Activated naive CD4-positive, alpha-beta T cell treated with anti-CD3 and anti-CD28 coated beads, Interleukin-2, amount 50 U/mL, for 16 hours (primary cell): ENCODE measurements at places on chromosomes 13 and 19.
A peak's percentile ranks its signal among the peaks of the same experiment; 100 is the strongest.

DNA sequence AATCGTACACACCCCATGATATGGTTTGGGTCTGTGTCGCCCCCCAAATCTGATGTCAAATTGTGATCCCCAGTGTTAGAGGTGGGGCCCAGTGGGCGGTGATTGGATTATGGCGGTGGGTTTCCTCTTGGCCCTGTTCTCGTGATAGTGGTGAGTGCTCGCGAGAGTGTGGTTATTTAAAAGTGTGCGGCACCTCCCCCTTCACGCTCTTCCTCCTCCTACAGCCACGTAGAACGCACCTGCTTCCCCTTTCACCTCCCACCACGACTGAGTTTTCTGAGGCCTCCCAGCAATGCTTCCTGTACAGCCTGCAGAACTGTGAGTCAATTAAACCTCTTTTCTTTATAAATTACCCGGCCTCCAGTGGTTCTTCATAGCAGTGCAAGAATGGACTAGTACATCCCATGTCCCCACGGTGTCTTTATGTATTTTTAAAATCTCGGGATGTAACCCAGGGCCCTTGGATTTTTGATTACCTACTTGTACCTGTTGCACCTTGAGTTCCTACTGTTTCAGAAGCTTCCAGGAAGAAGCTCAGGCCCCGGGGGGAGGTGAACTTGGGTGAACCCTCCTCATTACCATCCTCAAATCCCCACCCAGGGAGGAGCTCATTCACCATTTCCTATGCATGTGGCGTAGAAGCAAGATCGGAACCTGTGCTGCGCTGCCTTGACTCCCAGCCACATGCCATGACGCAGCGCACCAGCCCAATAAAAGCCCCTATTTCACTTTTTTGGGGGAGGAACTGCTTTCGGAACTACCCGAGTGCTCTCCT lies 52.4 kb downstream of the TEX29 start:
- no peak for DNase-seq

DNA sequence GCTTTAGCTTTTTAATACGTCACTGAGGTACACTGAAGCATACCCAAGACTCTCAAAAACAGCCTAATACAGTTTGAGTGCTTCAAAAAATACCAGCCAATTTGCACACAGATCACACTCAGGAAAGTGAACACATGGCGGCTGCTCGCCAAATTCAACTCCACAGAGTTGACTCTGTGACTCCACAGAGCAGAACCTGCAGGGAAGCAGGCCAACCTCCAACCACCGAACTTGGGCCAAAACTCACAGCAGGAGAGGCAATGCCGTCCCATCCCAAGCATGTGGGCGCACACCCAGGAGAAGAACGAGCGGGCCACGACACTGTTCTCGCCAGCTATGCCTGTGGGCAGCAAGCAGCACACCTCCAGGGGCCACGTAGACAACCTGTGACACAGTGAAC lies 21.1 kb downstream of the ELL start:
- DNase-seq, result no peak

DNA sequence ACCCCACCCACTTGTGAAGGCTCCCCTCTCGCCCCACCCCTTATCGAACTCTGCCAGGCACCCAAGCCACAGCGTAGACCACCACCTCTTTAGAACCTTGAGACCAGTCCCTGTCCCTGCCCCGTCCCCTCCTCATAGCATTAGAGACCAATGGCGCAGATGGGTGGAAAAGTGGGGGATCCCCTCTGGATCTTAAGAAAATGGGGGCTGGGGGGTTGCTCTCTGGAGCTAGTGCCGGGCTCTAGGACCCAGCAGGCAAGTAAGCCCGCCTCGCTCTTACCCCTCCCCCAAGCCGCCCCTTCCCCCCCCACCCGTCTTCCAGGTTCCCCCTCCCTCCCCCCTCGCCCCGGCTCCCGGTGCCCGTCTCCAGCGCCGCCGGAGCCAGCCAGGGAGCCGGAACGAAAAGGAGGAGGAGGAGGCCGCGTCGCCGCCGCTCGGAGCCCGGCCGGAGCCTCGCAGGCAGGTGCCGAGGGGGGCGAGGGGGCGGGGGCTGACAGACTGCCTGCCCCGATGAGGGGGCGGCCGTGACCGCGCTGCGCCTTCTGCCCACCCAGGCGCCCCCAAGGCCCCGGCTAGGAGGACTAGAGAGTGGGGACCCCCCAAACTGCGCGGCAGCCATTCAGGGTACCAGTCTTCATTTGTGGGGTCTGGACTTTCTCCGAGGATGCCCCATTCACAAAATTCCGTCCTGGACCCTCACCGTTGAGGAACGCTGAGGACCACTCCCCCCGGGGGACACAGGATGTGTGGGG lies at the start of gene SPRED3:
Gene SPRED3 (plus strand): TSS at position 349 of the 752 bp plus-strand sequence. CDS start 1,606 bp downstream, outside the sequence.
- DNase-seq, result no peak

GRCh38 chr19:41303954-41304353 lies 6.0 kb upstream of the CCDC97 start:
- no peak for DNase-seq

DNA sequence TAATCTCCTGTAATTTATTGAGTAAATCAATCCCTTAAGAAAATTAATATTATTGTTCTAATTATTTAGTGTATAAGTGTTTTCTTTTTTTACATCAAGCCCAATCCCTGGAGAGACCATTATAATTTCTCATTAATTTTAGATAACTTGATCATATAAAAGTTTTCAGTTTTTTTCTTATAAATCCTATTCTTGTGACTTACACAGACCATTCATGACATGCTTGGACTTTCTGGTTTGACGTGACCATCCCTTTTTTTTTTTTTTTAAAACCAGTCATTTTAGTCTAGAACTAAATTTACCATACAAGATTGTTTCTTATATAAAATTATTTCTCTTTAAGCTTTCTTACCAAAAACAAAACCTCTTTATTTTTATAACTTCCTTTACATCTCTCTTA lies 5.4 kb upstream of the MTRF1 start:
- no peak for DNase-seq

- no peak for DNase-seq
Observed at GRCh38 chr13:33334831-33335230, 49.3 kb upstream of the STARD13 start.

DNA sequence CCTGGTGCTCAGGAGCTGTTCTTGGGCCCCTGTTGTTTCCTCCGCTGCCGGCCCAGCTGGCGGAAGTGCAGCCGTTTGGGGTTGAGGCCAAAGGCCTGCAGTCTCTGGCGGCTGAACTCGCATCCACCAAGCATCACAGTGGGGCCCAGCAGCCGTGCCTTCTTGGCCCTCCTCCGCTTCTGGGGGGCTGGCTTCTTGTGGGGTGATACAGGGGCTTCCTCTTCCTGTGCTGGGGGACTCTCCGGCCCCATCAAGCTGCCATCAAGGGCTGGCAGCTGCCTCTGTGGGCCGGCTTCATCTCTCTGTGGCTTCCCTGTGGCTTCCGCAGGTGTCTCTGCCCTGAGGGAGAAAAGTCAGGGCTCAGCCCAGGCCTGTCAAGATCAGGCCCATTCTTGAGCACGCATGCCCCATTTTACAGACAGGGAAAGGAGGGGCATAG lies 10.3 kb downstream of the ATG4D start:
- DNase-seq, result no peak

DNA sequence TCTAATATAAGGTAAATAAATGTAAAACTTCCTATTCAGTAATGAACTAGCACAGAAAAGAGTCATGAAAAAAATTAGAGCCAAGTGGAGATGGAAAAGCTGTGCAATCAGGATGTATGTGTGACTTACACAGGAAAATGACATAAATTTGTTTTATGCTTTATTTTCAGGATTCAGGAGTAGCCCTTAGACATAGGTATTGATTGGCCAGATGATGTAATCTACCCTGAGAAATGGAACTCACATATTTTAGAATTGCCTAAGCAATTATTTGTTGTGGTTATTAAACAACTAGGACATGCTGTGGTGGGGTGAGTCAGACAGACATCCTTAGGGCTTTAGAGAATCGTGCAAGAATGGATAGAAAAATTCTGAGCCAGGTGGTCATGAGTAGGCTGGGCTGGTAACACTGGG lies 110.6 kb downstream of the PCDH9 start:
- no peak for DNase-seq

- DNase-seq, result no peak
Observed at GRCh38 chr13:31351376-31351775, 151.6 kb downstream of the B3GLCT start.

DNA sequence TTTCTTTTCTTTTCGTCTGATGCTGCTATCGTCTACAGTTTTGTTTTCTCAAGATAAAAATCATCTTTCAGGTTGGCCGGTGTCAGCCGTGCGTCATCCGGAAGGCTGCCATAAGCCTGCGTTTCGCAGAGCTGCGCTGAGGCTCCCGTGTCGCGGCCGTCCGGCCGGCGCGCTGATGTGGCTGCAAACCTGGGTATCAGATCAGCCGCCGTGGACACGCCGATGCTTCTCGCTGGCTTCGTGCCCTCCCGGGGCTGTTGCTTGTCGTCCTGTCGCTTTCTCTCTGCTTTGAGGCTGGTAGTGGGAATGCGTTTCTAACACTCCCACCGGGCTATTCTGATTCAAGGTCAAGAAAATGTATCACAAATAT lies 45.9 kb upstream of the TFDP1 start:
- DNase-seq, result no peak

DNA sequence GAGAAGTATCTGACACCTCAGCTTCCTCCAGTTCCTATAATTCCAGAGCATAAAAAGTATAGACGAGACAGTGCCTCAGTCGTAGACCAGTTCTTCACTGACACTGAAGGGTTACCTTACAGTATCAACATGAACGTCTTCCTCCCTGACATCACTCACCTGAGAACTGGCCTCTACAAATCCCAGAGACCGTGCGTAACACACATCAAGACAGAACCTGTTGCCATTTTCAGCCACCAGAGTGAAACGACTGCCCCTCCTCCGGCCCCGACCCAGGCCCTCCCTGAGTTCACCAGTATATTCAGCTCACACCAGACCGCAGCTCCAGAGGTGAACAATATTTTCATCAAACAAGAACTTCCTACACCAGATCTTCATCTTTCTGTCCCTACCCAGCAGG lies 3.1 kb downstream of the KLF5 start:
- no peak for DNase-seq

DNA sequence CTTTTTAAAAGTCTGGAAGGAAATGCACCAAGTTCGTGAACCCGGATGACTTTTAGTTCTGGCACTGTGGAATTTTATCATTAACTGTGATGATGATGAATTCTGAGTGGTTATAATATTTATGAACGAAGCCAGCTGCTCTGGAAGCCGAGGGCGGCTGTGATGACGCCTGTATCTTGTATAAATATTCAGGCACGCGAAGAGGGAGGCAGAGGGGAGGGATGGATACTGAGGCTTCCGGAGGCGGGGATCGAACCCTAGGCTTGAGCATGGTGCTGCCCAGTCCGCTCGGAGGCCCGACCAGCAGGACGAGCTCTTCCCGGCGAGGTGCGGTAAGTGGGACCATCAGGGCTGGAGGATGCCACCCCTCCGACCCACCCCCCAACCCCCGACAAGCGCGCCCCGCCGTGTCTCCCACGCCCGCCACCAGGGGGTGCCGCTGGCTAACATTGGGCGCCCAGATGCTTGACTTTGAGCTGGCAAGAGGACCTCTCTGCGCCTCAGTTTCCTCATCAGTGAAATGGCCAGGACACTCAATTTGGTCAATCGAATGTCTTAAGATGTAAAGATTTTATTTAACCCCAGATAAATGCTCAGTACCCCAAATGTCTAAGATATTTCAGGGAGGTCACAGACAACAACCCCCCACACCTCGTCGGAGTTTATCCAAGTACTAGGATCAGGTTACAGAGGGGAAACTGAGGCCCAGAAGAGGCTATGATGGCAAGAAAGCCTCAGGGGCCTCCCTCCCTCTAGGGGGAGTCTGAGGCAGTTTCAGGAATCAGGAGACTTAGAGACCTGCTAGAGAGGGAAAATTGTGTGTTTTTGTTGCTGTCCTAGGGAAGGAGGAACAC lies 4.5 kb upstream of the RAB3A start:
- peak; percentile 63 for DNase-seq

DNA sequence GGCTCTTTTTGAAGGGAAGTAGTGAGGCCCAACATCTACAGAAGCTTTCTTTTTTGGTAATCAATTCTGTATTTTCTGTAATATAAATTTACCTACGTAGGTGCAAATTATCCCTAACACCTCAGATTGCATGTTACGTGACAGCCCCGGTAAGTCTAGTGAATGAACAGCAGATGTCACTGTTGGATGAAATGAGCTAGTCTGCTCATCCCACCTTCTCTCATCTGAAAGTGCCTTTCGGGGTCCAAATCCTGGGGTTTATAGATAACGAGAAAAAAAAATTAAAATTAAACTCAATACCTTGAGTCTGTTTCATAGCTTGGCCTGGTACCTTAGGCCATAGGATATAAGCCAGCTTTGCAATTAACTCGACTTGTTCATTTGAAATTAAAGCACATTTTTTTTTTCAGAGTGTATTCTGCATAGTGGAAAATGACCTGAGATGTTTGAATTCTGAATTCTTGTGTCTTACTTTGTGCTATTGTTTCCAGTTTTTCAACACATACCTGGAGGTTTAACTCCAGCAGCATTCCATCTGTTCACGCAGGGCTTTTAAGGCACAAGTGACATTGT lies 548.2 kb downstream of the GPC5 start:
- DNase-seq, result no peak
